MCF 10A (cell line): ENCODE measurements at places on chromosomes 2 and 18.

- peak; percentile 5 for DNase-seq
Measured at GRCh38 chr2:30266051-30266621, 34.8 kb downstream of the LBH start.

DNA sequence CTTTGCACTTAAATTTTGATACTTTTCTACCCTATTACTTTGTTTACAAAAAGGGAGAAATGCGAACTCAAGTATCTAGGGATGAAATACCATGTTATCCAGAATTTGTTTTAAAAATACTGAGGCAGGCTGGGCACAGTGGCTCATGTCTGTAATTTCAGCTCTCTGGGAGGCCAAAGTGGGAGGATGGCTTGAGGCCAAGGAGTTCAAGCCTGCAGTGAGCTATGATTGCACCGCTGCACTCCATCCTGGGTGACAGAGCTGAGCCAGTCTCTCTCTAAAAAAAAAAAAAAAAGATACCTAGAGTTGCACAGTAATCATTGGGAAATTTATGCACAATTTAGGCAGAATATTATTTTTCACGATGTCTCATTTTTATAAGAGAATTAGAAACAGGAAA is 12.4 kb upstream of the VAPA start:
- DNase-seq: peak; percentile 5

DNA sequence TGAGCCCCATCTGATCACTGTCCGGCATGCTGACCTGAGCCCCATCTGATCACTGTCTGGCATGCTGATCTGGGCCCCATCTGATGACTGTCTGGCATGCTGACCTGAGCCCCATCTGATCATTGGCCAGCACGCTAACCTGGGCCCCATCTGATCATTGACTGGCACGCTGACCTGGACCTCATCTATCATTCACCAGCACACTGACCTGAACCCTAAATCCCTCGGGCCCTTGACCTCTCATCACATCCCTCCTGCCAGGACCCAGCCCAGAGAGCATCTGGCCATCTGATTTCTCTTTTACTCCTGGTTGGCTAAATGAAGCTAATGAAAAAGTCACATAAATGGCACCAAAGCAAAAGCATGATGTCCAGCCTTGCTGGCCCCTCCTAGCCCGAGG is 207.1 kb downstream of the NDUFA10 start:
- no peak for DNase-seq

GRCh38 chr2:170971071-170971470 is 42.0 kb downstream of the GORASP2 start:
- no peak for DNase-seq
